Activated gamma-delta T cell (primary cell): ENCODE measurements at places on chromosomes 2 and 18.

GRCh38 chr2:232839411-232840079 is 30.5 kb upstream of the SNORC start:
- no peak for DNase-seq

DNA sequence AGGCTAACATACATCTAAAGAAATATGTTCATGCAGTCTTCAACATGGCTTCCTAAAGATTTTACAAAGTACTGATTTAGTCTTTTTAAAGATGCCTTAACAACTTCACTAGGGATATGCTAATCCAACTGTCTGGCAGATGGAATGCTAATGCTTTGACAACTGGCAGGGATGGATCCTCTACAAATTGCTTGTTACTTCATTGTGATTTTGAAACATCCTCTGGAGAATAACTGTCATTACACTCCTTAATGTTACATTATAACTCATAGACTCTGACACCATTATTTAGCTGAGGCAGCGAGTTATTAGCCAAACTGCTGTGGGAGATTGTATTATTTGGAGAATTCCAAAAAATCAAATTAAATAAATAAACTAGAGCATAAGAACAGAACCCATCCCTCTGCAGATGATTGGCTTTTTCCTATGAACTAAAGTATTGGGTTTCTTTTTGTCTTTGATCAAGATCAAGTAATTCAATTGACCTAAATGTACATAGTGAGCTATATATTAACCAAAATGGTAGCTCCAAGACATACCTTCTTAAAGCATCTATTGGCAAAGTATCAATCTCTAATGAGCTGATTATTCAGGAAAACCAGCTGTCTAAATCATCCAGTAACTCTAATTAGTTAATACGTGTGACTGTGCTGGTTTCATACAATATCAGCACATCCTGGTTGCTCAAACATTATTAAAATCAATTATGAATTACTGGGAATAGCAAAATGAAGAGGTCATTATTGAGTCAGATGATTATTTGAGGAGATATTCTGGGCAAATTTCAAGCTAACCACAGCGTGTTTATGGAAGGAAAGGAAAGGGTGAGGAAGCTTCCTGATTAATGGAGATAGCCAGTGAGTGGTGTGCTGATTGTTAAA is 321.3 kb upstream of the TFPI start:
- no peak for DNase-seq

DNA sequence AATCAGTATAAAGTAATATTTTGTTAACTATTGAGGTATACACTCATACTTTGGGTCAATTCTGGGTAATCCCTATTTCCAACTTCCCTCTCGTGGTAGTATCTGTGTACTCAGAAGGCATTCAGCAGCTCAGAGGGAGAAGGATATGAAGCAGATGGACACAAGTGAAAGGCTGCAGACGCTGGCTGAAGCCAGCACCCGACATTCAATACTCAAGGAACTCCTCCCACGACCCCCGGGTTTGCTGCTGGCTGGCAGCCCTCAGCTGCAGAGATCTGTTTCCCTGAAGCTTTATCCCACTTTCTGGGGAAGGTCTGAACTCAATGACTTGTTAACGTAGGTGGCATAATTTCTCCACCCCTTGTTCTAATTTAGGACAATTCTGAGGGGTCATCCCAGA is 847.3 kb upstream of the SOX11 start:
- DNase-seq, result no peak

- DNase-seq, result no peak
Measured at GRCh38 chr2:237552908-237553307, 13.5 kb upstream of the PRLH start.

GRCh38 chr2:177970670-177971454 is 101.7 kb downstream of the PDE11A start:
- no peak for DNase-seq

GRCh38 chr2:27992787-27993401 is 102.4 kb downstream of the BABAM2 start:
- no peak for DNase-seq

DNA sequence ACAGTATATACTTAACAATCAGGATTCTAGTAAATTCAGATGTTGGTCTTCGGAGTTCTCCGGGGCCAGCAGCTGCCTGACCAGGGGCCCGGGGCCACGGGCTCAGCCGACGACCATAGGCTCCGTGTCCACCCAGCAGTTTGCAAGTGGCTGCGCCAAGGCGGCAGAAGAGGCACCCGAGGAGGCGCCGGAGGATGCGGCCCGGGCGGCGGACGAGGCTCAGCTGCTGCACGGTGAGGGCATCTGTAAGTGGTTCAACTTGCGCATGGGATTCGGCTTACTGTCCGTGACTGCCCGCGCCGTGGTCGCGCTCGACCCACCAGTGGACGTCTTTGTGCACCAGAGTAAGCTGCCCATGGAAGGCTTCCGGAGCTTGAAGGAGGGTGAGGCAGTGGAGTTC is 136.3 kb downstream of the NUP35 start:
- no peak for DNase-seq

DNA sequence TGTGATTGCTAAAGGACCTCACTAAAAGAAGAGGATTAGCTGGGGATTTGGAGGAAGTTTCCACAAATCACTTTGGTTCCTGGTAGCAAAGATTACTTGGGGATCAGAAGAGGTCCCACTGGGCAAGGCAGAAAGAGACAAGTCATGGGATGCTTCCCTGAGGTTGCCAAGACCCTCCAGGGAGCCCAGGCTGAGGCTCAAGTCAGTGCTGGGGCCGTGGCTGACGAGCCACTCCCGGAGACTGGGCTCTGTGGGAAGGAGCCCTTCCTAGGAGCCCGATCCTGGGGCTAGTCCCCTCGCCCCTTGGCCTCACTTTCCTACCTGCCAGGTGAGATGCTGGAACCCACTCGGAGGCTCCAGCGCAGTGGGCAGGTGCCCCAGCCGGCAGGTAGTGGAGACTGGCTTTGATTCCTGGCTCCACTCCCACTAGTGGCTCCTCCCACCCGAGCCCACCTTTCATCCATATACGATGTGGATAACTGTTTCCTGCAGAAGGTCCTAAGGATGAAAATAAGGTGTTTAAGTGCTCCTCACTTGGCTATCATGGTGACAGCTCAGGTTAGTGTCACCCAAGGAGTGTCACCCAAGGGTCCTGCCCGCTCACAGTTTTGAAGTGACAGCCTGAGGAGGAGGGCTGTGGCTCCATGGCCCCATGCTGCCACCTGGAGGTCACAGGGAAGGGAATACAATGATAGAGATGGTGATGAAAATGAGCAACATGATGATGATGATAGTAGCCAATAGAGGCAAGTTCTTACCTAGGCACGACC is 100.5 kb downstream of the CAPN13 start:
- DNase-seq, result no peak

DNA sequence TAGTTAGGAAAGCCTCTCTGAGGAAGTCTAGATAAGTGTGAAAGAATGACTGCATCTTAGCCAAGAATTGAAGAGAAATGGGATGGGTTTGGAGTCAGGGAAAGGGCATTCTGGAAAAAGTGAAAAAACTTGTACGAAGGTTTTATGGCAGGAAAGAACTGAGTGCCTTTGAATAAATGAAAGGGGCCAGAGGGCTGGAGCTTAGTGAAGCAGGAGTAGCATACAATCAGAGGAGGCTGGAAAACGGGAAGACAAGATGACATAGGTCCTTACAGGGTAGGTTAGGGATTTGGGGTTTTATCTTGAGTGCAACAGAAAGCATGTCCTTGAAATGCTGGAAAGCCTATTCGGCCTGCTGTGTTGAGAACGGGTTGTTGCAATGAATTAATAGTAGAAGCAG is 152.6 kb upstream of the RND3 start:
- no peak for DNase-seq

DNA sequence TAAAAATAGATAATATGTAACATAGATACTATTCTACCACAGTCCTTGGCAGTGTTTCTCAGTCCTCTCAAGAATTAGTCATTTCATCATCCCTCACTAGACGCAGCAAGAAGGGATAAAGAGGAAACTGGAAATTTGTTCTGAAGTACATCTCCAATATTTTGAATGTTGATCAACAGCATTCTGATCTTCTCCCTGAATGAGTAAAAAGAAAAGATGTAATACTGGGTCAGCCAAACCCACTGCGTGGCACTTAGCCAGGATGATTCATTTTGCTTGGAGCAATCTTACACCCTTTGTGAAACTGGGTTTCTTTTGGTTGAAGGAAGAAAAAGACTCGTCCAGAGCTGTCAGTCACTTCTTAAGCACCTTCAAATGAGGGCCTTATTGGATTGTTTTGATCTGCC is 54.1 kb downstream of the TAF1B start:
- no peak for DNase-seq

GRCh38 chr2:209642146-209642820 is 129.3 kb upstream of the UNC80 start:
- DNase-seq, result no peak

GRCh38 chr2:27249159-27249890 is 13.5 kb downstream of the SLC30A3 start:
- no peak for DNase-seq

DNA sequence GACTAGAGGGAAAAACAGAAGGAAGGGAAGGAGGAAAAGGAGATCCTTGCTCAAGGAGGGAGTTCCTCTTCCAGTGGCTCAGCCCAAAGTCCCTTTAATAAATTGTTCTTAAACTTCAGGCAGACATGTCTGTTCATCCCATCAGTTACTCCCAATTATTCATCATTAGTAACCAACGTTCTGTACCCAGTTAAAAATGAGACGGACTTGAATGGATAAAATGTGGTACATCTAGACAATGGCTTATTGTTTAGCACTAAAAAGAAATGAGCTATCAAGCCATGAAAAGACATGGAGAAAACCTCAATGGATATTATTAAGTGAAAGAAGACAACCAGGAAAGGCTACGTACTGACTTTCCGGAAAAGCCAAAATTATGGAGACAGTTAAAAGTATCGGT is 50.8 kb upstream of the ACSL3 start:
- no peak for DNase-seq

DNA sequence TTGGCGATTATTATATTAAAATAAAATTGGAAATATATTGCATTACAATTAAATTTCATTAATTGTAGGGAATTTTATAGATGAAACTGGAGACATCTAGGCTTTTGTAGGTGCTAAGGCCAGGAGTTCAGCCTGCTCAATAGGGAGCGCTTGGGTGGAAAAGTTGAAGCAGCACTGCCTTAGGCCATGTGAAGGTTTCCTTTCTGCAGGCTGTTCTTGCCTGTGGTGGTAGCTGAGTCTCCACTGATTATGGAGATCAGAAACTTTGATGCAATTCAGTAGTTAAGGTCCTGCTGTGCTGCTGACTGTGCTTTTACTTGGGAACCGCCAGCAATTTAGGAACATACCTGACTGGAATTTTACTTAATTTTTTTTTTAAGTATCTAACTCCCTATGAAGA is 179.9 kb upstream of the BOD1L2 start:
- no peak for DNase-seq

DNA sequence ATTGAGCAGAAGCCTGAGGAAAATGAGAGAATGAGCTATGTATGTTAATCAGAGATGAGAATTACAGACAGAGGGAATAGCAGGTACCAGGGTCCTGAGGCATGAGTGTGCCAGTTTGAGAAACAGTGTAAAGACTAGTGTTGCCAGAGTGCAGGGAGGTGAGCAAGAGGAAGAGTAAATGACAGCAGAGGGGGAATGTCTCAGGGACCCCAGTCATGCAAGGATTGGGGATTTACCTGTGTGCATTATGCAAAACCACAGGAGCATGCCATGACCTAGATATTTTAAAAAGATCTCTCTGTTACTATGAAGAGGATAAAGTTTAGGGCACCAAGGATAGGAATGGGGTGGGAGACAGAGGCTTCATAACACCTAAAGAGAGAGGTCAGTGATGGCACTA is 72.1 kb downstream of the TTC32 start:
- no peak for DNase-seq

- no peak for DNase-seq
Measured at GRCh38 chr2:179239838-179240237, 24.8 kb downstream of the SESTD1 start.

DNA sequence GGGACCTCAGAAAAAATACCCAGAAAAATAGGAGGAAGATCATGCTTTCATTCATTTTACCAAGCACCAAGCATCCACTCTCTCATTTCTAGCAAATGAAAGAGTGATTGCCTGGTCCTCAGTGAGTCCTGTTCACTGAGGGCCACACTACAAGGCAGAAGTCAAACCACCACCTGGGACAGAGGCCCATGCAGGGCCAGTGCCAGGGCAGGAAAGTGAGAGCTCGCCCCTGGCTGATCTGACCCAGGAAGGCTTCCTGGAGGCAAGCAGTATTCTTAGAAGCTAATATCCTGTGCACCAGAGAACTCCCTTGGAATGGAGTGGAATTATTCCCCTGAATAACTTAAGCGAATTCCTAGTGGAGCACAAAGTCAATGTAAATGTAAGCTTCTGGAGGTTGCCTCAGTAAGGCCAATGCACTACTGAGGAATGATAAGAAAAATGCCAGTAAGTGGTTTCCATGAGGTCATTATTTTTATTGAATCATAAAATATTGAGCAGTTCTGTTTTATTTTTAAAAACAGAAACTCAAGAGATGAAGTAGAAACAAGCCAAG is 191.6 kb upstream of the ID2 start:
- DNase-seq, result no peak

DNA sequence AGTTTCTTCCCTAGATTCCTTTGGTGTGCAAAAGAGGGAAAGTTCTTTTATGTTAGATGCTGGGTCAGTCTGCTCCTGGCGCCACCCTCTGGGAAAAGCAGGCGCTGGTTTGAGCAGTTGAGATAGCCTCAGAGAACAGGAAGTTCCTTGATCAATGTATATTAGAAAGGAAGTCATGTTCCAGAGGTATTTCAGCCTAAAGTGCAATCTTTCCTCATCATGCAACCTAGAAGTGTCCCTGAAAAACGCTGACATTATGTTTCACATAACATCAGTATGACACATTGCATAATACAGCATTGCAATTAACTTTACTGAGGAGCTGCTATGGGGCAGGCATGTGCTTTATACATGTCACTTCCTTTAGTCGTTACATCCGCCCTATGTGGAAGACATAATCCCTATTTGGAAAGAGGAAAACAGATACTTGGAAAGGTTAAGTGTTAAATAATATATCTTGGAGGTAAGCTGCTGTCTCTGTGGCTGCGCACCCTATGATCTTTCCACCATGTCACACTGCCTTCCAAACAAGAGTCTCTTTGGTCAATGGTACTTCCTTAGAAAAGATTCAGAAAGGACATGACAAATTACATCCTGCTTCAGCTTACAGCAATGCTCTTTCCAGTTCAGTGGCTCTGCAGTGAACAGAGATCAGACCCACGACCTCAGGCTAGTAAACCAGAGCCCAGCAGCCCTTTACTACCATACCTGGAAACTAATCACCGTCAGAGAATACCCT is 369.7 kb downstream of the RAD51AP2 start:
- DNase-seq, result no peak

GRCh38 chr2:6986912-6987361 is 69.7 kb downstream of the RNF144A start:
- DNase-seq, result no peak
